Femur (tissue), 1 donor: ENCODE measurements at places on chromosomes 5 and 9.

DNA sequence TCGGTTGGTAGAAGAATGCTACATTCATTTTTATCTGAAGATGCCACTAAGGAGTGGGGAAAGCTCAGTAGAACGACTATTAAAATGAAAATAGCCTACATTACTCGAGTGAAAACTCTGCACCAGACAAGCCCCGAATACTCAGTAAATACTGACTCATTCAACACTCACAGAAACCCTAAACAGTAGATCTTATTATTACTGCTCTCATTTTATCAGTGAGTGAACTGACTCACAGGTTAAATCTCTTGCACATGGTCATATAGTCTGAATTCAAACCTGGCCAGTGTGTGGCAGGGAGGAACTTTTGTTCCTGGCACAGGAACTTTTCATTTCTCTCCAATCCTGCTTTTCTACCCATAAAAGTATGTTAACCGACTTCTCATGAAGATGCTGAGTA, 9.6 kb upstream of the PAPPA start:
- DNase-seq = no peak

GRCh38 chr5:166992874-166993722, 1298.3 kb upstream of the WWC1 start:
- DNase-seq = no peak

- no peak for DNase-seq
These were observed 292.8 kb downstream of the ARHGEF28 start for GRCh38 chr5:73918791-73919221.

DNA sequence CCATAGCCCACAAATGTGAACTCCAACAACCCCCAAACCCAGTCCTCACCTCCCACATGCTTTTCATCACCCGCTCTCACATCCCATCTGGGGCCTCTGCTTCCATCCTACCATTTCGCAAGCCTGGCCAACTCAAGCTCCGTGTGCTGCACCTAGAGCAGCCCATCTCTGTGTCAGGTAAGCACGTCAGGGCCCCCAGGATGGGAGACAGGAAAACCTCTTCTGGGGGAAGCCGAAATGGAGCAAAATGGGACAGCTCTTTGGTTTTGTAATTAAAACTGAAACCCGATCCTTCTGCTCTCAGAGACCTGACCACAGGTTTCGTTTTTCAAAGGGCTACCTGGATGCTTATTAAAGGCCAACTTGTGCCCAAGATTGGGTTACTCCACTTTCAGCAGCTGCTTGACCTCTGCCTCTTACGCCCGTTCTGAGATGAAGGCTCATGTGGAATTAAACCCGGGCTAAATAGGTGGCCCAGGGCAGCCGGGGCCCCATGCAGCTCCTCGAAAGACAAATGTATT, 287.7 kb downstream of the SLIT3 start:
- DNase-seq = no peak

DNA sequence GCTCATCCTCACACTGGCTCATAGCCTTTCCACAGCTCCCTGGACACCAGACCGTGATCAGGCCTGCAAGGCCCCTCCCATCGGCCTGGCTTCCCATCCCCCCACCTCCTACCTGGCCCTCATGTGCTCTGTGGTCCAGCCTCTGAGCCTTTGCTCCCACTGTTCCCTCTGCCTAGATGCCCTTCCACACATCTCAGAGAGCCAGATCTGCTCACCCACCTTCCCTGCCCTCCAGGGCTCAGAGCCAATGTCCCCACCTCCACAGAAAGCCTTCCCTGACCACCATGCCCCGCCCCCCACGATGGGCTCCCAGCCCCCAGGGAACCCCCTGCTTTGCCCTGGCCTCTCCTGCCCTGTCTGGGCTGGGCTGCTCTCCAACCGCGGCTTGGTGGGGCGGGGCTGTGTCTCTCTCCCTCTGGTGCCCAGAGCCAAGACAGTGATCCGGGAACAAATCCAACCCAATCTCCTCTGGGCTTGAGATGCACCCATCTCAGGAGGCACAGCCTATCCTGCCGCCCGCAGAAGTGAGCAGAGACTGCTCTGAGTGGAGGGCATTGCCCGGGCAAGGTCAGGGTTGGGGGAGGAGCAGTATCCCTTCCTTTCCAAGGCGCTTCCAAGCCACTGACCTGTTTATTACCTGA, 1.6 kb downstream of the NINJ1 start:
- peak; percentile 77 for DNase-seq

GRCh38 chr9:994005-994404, 17.6 kb downstream of the DMRT3 start:
- DNase-seq = no peak

DNA sequence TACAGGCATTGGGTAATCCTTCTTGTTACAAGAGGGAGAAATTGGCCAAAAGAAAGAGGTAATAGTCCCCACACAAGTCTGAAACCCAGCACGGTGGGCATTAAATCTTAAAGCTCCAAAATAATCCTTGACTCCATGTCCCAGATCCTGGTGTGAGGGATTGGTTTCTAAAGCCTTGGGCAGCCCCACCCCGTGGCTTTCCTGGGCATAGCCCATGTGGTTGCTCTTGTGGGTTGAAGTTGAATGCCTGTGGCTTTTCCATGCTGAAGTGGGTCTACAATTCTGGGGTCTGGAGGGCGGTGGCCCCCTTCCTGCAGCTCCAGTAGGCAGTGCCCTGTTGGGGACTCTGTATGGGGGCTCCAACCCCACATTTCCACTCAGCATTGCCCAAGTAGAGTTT, 91.8 kb upstream of the LARP1 start:
- DNase-seq = no peak

DNA sequence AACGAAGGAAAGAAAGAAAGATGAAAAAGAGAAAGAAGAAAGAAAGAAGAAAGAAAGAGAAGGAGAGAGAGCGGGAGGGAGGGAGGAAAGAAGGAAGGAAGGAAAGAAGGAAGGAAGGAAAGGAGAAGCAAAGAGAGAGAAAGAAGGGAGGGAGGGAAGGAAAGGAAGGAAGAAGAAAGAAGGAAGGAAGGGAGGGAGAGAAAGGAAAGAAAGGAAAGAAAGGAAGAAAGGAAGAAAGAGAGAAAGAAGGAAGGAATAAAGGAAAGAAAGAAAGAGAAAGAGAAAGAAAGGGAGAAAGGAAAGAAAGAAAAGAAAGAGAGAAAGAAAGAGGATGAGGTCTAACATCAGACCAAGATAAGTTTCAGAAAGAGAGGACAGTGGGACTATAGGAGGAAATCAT, 9.0 kb upstream of the ANKRD34B start:
- DNase-seq = no peak

GRCh38 chr9:129344641-129345495, 166.8 kb upstream of the IER5L start:
- DNase-seq = no peak
